ENCODE measurements at places on chromosomes 4 and X.

- no peak for DNase-seq
Observed at GRCh38 chr4:100738196-100739165, 220.7 kb upstream of the EMCN start.

DNA sequence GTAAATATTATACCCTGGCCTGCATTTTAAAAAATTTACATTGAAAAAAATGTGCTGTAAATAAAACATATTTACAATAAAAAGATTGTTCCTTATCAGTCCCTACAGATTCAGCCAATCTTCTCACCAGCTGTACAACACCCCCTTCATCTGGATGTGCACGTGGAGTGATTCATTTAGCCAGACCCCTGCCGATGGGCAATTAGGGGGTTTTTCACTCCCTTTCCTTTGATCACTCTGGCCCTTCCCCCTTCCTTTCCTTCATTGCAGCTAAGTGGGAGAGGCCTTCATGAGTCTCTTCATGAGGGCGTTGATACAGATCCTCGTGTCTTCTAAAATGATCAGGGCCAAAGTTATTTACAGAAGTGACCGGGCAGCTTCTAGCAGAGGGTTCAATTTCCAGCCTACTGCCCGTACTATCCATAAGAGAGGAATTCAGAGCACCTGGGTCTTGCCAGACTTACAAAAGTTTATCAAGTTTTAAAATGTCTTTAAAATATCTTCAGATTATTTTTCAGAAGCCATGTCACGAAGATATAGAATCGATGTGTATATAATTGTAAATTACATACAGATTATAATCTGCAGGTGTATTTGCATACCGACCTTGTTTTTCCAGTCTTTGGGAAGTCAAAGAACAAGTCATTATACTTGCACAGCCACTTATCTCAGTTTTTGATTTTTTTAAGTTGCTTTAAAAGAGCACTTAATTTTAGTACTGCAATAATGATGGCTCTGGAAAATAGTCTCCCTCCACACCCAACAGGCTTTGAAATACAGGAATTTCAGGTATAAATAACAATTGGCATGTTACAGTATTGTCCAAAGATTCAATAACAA lies 21.4 kb upstream of the RASL11B start:
- DNase-seq: no peak

DNA sequence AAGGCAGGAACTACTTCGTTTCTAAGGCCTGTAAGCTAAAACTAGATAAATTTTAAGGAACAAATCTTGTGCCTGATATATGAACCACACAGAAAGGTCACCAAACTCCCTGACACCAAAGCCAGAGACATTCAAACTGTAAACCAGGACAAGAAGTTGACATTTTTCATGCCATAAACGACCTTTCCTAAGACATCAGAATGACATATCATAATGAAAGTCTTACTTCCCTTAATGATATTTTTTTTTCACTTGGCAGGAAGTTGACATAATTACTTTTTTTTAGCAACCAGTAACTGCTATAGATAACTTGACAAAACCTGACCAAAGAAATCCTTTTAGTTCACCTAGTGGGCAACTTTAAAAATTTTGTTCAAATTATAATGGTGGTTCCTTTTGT lies 231.5 kb upstream of the AGTR2 start:
- DNase-seq: no peak

DNA sequence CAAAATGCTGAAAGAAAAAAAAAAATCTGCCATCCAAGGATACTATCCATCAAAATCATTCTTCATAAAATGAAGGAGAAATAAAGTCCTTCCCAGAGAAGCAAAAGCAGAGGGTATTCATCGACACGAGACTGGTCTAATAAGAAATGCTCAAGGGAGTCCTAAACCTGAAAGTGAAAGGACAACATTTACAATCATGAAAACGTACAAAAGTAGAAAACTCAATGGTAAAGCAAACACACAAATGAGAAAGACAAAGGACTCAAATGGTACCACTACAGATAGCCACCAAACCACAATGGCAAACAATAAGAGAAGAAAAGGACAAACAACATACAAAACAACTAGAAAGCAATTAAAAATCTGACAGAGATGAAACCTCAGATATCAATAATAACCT lies 41.0 kb downstream of the CD99L2 start:
- DNase-seq: no peak

DNA sequence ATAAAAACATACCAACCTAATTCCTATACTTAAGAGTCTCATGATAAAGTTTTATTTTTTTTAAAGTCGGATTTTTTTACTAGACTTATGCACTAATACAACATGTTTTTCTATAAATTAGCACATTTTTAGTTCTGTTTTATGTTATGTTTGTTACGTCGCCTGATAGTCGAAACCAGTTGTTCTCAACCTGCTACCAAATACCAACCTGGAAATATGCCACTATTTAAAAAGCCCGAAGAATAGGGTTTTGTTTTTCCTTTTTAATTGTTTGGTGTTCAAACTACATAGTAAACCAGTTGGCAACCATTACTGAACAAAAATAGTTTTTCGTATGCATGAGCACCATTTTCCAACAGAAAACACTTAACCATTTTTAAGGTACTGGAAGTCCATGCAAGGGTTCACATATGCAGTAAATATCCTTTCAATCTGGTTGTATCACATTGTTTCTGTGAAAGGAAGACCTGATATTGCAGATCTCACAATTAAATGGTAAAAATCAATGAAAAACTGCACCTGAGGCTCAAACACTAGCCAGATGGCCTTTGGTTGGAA lies 1.4 kb downstream of the WDFY3 start:
- DNase-seq: no peak

DNA sequence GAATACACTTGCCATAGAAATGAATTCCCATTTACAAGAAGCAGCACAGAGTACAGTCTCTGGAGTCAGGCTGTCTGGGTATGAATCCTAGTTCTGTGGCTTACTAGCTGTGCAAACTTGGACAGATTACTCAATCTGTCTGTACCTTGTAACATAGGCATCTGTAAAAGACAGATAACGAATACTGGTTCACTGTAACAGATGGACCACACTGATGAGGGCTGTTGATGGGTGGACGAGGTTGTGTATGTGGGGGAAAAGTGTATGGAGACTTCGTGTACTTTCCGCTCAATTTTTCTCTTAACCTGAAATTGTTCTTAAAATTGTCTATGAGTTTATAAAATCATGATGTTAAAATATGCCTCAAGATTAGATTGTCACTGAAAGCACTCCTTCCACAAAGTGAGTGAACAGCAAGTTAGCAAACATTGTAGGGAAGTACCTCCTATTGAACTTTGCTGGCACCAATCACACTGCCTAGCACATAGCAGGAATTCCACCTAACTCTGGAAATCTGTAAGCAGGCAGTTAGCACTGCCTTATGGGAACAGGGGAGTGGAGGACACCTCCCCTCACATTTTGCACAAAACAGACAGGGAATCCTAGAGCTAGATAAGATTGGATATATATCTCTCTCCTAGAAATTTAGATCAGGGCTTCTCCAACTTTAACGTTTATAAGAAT lies 6.5 kb upstream of the EXOSC9 start:
- no peak for DNase-seq

DNA sequence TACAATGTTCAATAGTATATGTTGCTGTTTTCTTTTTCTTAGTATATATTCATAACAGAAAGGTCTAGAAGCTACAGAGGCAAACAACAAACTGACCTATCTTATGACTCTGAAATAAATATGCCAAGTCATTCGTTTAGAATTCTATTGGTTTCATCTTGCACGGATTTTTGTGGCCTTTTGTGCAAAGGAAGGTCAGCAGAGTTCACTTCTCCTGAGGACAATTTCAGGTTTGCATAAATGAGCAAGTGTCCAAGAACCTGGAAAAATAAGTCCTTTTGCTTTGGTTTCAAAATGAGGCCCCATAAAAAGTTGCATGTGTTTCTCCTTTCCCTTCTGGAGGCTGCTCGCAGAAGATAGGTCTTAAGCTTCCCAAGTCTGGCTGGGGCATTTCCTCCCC lies 156.9 kb downstream of the APBB2 start:
- no peak for DNase-seq

- no peak for DNase-seq
Observed at GRCh38 chrX:26851981-26852380, 611.2 kb downstream of the PPP4R3C start.

GRCh38 chrX:68895341-68895755 lies 66.5 kb downstream of the EFNB1 start:
- no peak for DNase-seq

- no peak for DNase-seq
Observed at GRCh38 chrX:128458888-128459287, 406.7 kb upstream of the ACTRT1 start.

- DNase-seq: no peak
Observed at GRCh38 chrX:10062980-10063379, 93.8 kb upstream of the CLCN4 start.

GRCh38 chrX:30141966-30142365 lies 73.4 kb upstream of the MAGEB2 start:
- DNase-seq: no peak

DNA sequence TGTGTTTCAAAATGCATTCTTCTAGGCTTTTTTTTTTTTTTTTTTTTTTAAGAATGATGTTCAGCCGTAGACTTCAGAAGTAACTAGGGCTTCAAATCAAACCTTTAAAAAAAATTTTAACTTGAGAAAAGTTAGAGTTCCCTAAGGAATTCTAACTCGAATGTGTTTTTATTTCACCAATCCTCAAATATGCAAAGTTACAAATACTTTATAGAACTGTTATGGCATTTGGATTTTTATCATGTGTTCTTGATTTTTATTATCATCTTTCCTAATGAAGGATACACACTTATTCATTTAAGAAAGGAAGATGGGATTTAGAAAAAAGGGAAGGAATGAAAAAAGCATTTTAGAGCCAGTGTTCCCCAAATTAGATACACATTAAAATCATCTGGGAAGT lies 200.6 kb upstream of the LDB2 start:
- DNase-seq: no peak

DNA sequence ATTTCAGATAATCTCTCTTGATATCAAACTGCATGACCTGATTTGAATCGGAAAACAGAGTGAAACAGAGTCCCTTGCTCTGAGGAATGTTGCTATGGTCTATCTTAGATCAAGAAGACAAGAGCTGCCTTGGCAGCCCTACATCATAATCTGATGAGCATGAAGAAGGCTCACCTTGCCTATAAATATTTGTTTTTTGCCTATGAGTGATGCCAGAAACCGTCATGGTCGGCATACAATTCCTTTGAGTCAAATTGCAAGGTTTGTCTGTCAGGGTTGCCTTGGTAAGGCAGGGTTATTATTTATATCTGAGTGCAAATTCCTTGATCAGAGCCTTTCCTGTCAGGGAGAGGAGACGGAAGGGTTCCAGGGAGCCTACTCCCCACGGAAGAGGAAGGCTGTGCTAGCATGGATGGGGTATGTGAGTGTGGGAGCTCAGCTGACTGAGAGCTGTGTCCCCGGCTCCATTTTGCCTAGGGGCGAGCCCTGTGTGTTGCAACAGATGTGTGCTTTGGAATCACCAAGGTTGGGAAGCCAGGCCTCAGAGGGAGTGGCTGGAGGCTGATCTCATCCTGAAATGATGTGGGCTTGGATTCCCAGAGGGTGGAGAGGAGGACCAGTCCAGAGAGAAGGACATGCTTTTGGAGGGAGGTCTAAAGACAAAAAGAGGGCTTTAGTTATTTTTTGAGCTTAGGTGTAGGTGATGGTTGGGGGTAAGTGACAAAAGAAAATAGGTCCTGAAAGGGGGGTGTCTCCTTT lies 43.6 kb downstream of the RTL9 start:
- DNase-seq: no peak

DNA sequence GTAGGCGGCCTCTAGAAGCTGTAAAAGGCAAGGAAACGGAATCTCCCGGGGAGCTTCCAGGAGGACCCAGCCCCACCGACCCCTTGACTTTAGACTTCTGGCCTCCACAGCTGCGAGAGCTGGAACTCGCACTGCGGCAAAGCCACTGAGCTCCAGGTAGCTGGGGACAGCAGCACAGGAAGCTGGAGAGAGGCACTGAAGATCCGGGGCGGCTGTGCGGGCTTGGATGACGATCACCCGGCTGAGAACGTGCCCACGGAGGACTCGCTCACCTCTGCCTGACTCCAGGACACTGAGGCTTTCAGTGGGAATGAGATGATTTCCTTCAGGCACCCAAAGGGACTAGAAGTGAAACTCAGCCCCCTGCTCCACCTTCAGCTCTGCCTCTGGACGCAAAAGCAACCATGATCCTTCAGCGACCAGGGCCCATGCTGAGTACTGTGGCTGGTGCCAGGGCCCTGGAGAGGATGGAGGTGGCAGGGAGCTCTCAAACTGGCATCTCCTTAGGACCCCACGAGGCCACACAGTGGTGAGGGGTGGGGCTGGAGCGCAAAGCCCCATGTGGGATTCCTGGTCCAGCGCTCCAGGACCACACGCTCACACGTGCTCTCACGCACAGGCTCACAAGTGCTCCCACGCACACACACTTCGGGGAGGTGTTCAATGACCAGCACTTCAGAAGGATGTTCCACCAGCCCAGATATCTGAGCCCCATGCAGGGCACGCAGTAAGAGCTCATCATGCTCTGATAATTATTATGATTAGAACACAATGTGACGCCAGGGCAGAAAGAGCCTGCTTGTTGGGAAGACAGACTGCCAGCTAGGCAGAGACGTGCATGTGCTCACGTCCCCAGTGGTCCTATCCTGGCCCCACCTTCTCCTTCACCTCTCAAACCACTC lies 47.2 kb downstream of the ADRA2C start:
- DNase-seq: no peak

DNA sequence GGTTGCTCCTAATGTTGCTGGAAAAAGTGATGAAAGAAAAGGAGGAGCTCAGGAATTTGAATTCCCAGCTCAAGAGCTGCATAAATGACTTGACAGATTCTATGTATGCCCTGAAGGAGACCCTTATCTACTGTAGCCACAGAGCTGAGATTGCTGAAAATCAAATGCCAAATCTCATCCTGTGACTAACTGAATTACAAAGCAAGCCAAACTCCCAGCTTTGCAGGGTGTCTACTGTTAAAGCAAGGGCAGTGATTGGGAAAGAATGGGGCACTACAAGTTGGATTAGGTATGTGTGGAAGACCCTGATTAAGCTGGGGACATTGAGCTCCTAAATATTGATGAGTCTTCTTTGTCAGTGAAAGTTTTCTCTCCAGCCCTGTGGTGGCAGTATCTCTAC lies 20.8 kb upstream of the SMIM9 start:
- DNase-seq: no peak
